ENCODE measurements at places on chromosomes 2 and 18. TPM values are rescaled to one million over a fixed set of nuclear protein-coding genes. Genes with fewer than 3 reads are reported as not detected.

Gene MREG
- 1.6 TPM for total RNA-seq

Gene SPHKAP
- total RNA-seq: 74.7 TPM

Gene CXCR4
- total RNA-seq: 2.4 TPM

Gene CYS1
- 0.92 TPM for total RNA-seq

Gene NCKAP5
- 0.21 TPM for total RNA-seq

Gene DSC2
- 19.0 TPM for total RNA-seq

DNA sequence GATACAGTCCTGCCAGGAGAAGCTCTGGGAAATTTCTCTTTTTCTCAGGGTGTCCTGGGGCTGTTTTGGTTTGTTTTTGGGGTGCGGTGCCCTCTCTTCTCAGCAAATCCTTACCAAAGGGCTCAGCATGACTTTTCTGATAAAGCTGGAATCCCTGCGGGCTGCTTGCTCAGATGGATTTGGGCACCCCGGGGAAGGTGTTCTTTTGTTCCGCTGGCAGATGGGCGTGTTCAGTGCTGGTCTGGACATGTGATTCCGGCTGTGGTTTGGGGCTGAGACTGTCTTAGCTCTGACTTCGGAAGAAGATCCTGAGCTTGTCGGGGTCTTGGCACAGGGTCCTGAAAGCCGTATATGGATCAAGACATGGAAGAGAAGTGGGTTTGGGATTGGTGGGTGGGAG lies 134.2 kb upstream of the SPRED2 start:
- no peaks in the 10 kb centered on the region for H3K4me1 ChIP-seq
- peaks cover 20% of the 10 kb centered on the region for H3K27me3 ChIP-seq
- DNase-seq: peak; percentile 25
- H3K4me3 ChIP-seq: no peak overlapping the region
- H3K27ac ChIP-seq: no peak overlapping the region
- H3K36me3 ChIP-seq: no peaks in the 10 kb centered on the region

- no peak overlapping the region for H3K4me3 ChIP-seq
- H3K4me1 ChIP-seq: no peaks in the 10 kb centered on the region
- H3K27me3 ChIP-seq: no peaks in the 10 kb centered on the region
- no peak overlapping the region for H3K27ac ChIP-seq
- no peaks in the 10 kb centered on the region for H3K36me3 ChIP-seq
Measured at GRCh38 chr2:220670511-220670910, 901.6 kb downstream of the EPHA4 start.

GRCh38 chr2:128797092-128797491 lies 478.4 kb upstream of the HS6ST1 start:
- no peaks in the 10 kb centered on the region for H3K36me3 ChIP-seq
- no peak overlapping the region for H3K27ac ChIP-seq
- no peaks in the 10 kb centered on the region for H3K4me1 ChIP-seq
- peak; percentile 15 for DNase-seq
- H3K27me3 ChIP-seq: no peaks in the 10 kb centered on the region
- no peak overlapping the region for H3K4me3 ChIP-seq

DNA sequence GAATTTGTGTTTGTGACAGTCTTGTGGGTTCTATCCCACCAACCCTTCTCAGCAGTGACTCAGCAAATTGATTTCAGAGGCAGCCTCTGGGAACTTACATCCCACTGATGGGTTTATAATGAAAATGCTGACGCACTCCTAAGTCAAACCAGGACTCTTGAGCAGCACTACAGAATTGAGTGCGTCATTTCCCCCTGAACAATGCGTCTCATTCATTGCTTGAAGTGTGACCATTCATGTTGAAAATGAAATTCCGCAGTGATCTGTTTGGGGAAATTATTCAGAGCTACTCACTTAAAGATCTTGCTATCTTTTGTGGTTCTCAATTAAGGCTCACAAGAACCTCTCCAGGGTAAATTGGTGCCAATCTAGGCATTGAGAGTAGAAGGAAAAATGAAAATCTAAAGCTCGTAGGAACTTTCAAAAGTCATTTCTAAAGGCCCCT lies 417.7 kb upstream of the SLC14A2 start:
- H3K4me3 ChIP-seq: no peak overlapping the region
- no peak overlapping the region for H3K27ac ChIP-seq
- no peaks in the 10 kb centered on the region for H3K4me1 ChIP-seq

DNA sequence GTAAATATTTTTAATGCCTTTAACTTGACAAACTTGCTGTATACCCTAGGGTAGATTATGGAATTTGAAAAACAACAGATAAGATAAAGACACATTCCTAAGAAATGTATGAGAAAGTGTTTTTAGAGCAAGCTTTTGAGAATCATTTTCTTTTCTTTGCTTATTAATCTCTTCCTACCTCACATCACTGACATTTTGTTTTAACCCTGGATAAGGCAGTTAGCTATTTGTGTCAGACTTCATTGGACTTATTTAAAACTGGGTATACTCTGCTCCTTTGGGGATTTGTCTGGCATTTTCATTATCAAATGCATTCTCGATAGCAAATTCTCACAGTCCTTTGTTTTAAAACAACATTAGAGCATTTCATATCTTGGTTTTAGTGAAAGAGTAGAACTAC lies 17.2 kb downstream of the EML4 start:
- peaks cover 14% of the 10 kb centered on the region for H3K4me1 ChIP-seq
- no peak overlapping the region for H3K27ac ChIP-seq
- DNase-seq: no peak
- no peaks in the 10 kb centered on the region for H3K27me3 ChIP-seq
- no peak overlapping the region for H3K4me3 ChIP-seq

DNA sequence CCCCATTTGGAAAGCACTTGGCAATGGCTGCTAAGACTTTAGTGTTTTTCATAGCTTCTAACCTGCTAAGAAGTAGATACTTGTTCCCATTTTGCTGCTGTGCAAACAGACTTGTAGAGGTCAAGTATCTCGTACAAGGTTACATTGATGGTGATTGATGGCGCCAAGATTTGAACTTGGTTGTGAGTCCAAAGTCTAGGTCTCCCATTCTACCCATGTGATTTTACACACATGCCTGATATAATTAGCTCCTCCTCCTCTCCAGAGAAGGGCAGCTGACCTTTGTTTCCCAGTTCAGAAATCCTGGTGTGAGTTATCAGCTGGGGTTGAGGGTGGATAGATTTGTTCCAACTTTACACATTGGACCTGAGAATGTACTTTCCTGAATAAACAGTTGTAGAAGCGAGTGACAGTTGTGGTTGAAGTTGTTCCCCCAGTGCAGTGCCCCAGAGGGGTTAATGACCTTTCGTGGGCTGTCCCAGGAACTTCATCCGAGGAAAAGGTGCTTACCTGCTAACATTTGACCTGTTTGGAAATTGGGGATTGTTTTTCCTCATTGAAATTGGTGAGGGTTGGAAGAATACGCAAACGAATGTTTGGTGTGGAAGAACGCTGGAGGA lies 10.4 kb downstream of the TCF7L1 start:
- no peak overlapping the region for H3K4me3 ChIP-seq
- no peaks in the 10 kb centered on the region for H3K36me3 ChIP-seq
- H3K27ac ChIP-seq: peak overlapping the region; percentile 16
- H3K27me3 ChIP-seq: no peaks in the 10 kb centered on the region
- DNase-seq: no peak

- H3K4me3 ChIP-seq: no peak overlapping the region
- H3K4me1 ChIP-seq: peaks cover 2% of the 10 kb centered on the region
Measured at GRCh38 chr2:237091779-237092436, 6.2 kb downstream of the COPS8 start.

DNA sequence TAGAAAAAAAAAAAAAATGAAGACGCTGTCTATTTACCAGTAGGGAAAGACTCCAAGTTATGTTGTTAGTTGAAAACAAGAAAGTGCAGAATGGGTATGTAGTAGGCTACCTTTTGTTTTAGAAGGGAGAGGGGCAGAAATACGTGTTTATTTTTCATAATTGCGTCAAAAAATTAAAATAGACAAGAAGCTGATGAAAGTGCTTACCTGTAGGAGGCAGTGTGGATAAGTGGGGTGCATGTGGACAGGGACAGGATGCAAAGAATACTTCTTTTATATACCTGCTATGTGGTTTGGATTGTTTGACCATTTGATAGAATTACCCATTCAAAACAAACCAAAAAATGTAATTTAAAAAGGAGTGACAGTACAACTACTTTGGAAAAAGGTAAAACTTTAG lies 3.0 kb upstream of the GCG start:
- H3K27me3 ChIP-seq: no peaks in the 10 kb centered on the region
- no peaks in the 10 kb centered on the region for H3K4me1 ChIP-seq
- no peak for DNase-seq
- H3K27ac ChIP-seq: no peak overlapping the region

DNA sequence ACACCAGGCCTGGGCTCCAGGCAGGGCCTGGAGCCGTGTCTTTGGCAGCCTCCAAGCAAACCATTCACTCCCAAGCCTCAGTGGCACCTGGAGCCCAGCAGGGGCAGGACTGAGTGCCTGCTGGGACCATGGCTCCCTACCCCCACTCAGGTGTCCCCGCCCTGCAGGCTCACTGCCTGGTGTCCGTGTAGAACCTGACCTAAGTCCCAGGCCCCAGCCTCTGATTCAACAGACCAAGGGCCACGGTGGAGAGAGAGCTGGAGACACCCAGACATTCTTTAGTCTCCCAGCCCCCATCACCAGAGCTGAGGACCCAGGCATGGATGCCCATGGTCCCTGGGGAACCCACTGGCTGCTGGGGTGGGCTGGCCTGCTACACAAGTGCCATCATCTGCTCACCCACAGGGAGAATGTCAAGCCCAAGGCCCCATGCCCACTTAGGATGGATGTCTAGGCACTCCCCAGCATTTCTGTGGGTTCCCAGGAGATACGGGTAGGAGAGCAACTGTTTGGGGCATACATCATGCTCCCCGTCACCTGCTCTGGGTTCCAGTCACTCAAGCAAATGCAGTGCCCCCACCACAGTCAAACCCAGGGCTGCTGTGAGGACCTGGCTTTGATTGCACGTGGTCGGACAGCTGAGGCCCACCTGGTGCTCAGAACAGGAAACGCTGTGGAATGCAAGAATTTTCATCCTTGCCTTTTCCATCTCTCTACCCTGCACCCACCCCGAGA lies 42.9 kb upstream of the ATG16L1 start:
- no peaks in the 10 kb centered on the region for H3K27me3 ChIP-seq
- DNase-seq: no peak
- peaks cover 32% of the 10 kb centered on the region for H3K4me1 ChIP-seq
- no peak overlapping the region for H3K27ac ChIP-seq
- no peaks in the 10 kb centered on the region for H3K36me3 ChIP-seq

DNA sequence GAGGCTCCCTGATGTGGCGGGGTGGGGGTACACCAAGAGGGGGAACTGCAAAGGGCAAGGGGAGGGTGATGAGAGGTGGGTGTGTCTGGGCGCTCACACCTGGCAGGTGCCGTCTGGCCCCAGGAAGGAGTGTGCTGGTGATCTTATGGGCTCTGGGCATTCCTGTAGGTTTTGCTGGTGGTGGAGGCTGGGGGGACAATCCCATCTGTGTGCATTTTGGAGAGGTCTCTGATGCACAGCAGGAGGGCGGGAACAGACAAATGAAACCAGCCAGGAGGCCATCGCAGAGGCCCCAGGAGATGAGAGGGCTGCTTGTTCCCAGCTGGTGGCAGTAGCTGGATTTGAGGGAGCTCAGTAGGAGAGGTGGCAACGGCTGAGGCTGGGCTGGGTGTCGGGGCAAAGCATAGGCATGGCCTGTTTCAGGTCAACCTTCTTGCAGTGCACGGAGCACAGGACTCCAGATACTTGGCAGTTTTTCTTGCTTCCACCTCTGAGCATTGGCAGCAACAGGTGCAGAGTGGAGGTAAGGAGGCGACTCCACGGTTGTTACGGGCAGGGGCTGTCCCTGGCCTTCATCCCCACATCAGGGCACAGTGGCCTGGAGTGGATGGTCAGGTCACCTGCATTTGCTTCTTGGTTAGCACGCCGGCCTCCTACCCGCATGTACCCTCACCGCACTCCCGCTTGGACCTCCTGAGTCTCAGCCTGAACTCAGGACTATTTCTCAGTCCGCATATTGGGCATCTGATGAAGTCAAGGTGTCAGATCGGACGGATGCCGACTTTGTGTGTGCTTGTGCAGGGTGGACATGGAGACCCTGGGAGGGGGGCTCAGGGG lies 194.2 kb upstream of the HDAC4 start:
- H3K36me3 ChIP-seq: no peaks in the 10 kb centered on the region
- H3K4me3 ChIP-seq: no peak overlapping the region
- no peaks in the 10 kb centered on the region for H3K4me1 ChIP-seq

DNA sequence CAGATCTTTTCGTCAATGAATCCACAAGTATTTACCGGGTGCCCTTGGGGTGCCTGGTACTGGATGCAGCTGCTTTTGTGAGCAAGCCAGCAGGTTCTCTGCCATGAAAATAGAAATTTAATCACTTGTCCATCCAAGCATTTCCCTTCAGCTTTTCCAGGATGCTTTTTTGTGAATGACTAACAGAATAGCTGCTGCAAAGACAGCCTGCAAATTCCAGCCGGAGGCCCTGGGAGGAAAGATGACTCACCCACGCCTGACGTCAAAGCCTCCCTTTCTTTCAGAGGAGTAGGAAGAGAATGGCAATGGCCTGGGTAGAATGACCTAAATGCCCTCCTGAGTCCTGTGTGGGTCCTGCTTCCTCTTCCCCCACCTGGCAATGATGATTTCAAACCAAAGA lies 111.9 kb downstream of the AP1S3 start:
- peaks cover 5% of the 10 kb centered on the region for H3K4me1 ChIP-seq
- no peaks in the 10 kb centered on the region for H3K27me3 ChIP-seq
- no peak overlapping the region for H3K4me3 ChIP-seq

- H3K27ac ChIP-seq: no peak overlapping the region
- peaks cover 4% of the 10 kb centered on the region for H3K4me1 ChIP-seq
- no peak for DNase-seq
- H3K36me3 ChIP-seq: peaks cover 4% of the 10 kb centered on the region
- no peak overlapping the region for H3K4me3 ChIP-seq
Measured at GRCh38 chr2:96839293-96839874, 4.4 kb downstream of the ANKRD23 start.

GRCh38 chr2:190382851-190383250 lies 25.3 kb upstream of the MFSD6 start:
- H3K27ac ChIP-seq: no peak overlapping the region
- peaks cover 7% of the 10 kb centered on the region for H3K4me1 ChIP-seq
- no peak overlapping the region for H3K4me3 ChIP-seq
- DNase-seq: peak; percentile 19

GRCh38 chr2:218081695-218082094 lies 12.6 kb downstream of the RUFY4 start:
- no peak overlapping the region for H3K27ac ChIP-seq
- H3K27me3 ChIP-seq: no peaks in the 10 kb centered on the region
- peaks cover 3% of the 10 kb centered on the region for H3K4me1 ChIP-seq
- H3K36me3 ChIP-seq: no peaks in the 10 kb centered on the region
- no peak for DNase-seq

- no peaks in the 10 kb centered on the region for H3K4me1 ChIP-seq
- no peaks in the 10 kb centered on the region for H3K27me3 ChIP-seq
- no peak for DNase-seq
- H3K27ac ChIP-seq: no peak overlapping the region
- H3K4me3 ChIP-seq: no peak overlapping the region
- H3K36me3 ChIP-seq: no peaks in the 10 kb centered on the region
Measured at GRCh38 chr2:212618636-212619035, 80.0 kb upstream of the ERBB4 start.

Measured in cardiac muscle cell (in vitro differentiated cells and primary cell).